Kidney capillary endothelial cell (primary cell): ENCODE measurements at places on chromosomes 3 and 15.

GRCh38 chr15:74889390-74889882 lies 406 bp upstream of the MPI start:
- DNase-seq: peak; percentile 36

GRCh38 chr3:152087153-152087552 lies 181.6 kb upstream of the MBNL1 start:
- DNase-seq: no peak

DNA sequence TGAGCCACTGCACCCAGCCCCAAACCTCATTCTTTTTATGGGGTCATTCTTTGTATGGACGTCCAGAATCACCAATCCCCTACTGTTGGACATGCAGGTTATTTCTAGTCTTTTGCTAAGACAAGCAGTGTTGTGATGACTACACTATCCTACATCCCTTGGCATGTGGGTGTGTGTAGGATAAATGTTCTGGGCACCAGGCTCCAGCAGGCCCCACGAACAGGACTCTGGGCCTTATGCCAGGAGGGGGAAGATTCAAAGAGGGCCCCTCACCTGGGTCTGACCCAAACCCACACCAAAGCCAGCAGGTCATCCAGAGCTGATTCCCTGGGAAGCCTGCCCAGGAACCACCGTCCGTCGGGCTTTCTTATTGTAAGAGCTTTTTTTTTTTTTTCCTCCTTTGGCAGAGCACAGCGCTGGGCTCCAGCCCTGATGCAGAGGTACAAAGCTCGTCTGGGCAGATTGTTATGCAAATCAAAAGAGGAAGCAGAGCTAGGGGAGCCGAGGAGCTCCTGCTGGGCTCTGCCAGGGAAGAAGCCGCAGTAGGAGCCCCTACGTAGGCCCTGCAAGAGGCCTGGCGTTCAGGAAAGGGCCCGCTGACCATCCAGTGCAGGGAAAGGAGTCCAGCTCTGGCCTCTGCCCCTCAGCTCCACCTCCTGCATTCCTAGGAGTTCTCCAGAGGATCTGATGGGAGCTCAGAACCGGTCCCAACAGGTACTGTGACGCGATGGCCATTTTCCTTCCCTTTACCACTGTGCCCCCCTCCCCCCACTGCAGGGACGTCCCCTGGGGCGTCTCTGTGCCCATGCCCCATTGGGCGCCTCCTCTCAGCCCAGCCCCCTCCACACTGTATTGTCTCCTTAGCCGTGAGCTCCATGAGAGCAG lies 29.0 kb upstream of the FURIN start:
- DNase-seq: no peak

GRCh38 chr3:65246561-65246960 lies 558.8 kb upstream of the ADAMTS9 start:
- no peak for DNase-seq

GRCh38 chr3:42569593-42570142 lies 12.1 kb downstream of the SEC22C start:
- no peak for DNase-seq

GRCh38 chr3:184539801-184540435 lies 21.7 kb upstream of the EPHB3 start:
- DNase-seq: no peak

DNA sequence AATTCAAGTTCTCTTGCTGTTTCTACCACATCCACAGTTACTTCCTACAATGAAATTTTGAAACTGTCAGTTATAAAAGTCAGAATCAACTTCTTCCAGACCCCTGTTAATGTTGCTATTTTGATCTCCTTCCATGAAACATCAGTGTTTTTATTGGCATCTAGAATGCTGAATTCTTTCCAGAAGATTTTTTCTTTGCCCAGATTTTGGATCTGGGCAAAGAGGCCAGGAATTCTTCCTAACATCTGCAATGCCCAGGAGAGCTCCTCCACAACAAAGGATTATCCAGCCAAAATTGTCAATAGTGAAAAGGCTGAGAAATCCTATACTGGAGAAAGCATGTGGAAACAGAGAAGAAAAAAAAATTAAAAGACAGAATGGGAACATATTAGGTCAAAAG lies 75.5 kb downstream of the SERPINI1 start:
- DNase-seq: no peak

- peak; percentile 50 for DNase-seq
Measured at GRCh38 chr3:20340324-20340928, 154.4 kb upstream of the SGO1 start.

DNA sequence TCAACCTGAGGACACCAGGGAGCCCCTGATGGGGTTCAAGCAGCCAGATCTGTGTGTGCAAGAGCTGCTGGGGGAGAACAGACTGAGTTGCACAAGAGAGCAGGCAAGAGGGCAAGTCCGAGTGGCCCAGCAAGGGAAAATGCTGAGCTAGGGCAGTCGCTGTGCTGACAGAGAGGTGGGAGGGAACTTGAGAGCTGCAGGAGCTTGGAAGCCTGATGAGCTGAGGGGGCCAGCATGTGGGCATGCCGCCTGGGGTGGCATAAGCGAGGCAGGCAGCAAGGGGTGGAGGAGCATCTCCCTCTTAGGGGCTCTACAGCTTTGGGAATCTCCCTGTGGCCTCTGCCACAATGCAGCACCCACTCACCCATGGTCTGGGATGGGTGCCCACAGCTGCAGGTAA lies 4.7 kb upstream of the CORO2B start:
- no peak for DNase-seq

GRCh38 chr15:39142500-39142899 lies 438.4 kb upstream of the THBS1 start:
- DNase-seq: no peak

DNA sequence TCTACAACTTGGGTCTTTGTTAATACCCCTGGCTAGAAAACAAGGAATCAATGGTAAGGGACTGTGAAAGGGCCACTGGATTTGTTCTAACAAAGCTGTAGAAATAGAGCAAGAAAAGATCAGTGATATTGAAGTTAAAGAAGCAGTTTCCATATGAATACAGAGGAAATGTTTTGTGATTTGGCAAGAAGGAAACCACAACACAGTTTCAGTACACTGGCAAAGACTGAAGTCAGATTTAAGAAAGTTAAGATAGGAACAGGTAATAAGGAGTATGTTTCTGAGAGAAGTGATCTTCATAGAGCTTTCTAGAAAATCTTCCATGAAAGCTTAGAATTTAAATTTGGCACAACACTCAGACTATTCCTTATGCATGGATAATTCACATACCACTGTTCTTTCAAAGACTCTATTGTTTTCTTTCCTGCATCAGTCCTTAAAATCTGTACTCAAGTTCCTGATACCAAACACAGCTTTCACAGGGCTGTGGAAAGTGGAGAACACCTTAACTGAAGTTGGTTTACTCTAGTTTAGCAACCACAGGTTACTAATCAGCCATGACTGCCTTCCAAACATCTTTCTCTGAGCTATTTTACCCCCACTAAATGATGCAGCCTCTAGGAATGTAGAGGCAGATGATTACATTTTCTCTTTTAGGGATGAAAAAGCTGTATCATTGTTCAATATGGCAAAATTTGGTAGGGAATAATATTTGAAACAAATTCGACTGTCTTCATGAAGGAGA lies 32.4 kb upstream of the ALCAM start:
- no peak for DNase-seq

DNA sequence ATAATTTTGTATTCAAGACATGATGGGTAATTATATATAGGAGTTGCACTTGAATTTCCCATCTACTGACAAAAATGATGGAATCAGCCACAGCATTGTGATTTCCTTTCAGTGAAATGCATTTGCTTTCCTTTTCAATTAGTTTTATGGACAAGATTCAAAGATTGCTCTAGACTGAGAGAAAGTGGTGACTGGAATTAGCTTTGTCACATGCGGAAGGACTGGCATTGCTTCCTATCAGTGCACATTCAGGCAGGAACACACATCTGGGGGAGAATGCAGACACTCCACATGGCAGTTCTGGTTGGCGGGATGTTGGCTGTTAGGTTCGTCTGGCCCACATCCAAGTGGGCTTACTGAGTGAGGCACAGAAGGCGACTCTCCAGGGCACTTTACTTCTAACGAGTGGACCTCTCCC lies 399.3 kb upstream of the RGMA start:
- no peak for DNase-seq

GRCh38 chr3:45210308-45211041 lies 15.6 kb downstream of the TMEM158 start:
- peak; percentile 70 for DNase-seq

DNA sequence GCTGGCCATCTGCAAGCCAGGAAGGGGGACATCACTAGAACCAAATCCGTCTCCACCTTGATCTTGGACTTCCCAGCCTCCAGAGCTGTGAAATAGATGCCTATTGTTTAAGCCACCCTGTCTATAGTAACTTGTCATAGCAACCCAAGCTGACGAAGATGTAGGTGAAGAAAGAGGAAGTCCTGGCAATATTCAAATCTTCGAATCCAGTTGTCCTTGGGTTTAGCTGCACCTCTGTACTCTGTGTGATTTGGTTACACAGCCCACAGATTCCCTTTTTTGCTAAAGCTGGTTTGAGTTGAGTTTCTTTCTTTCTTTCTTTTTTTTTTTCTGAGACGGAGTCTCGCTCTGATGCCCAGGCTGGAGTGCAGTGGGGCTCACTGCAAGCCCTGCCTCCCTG lies 68.0 kb upstream of the XCR1 start:
- no peak for DNase-seq

- no peak for DNase-seq
Measured at GRCh38 chr3:45154641-45155147, 8.5 kb upstream of the CDCP1 start.

GRCh38 chr3:141680620-141681389 lies 57.3 kb upstream of the RNF7 start:
- DNase-seq: peak; percentile 96

GRCh38 chr3:141174674-141175073 lies 57.0 kb upstream of the PXYLP1 start:
- DNase-seq: no peak

DNA sequence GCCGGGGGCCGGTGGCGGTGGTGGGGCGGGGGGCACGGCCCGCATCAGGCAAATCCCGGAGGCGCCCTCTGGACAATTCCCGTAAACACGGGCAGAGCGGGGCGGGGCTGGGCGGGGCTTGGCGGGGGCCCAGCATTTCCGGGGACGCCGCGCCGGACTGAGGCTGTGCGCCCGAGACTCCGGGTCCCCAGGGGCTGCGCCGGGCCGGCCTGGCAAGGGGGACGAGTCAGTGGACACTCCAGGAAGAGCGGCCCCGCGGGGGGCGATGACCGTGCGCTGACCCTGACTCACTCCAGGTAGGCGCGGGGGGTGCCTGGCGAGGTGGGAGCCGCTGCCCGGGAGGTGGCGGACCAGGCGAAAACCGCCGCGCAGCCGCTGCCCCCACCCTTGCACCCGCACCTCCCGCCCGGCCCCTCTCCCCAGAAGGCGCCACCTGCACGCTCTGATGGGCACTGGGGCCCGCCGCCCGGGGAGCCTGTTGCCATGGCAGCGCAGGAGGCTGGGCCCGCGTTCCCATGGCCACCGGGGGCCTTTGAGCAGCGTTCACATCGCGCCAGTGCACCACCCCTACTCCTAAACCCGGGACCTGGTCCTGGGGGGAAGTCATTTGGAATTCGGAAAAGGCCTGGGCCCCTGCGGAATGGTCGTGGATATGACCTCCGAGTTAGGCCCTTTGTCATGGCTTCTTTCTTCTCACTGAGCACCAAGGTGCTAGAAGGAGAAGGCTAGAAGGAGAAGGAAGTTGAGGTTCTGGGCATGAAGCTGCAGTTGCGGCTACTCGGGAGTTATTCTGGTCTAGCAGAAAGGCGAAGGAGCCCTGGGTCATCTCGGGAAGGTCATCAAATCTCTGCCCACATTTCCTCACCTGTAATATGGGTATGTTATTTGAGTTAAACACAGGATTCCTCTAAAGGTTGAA lies 16.1 kb upstream of the SEMA4B start:
- no peak for DNase-seq

DNA sequence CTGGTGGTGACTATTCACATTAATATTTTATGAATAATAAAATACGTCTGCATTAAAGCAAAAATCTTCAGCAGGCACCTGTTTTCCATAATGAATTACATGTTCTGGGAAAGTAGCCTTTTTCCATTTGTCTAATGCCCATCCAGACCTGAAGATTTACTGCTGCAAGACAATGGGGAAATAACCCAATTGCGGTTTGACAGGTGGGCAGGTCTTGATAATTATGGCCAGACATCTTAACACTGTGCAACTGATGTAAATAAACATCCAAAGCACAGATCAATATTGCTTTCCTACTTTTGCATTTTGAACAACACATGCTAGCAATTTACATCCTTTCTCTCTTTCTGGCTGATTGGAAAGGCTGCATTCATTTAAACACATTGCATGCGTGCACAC lies 173.9 kb downstream of the MEIS2 start:
- no peak for DNase-seq

- DNase-seq: no peak
Measured at GRCh38 chr3:185929192-185930151, 8.3 kb downstream of the TRA2B start.

GRCh38 chr3:130700541-130700940 lies 46.1 kb downstream of the PIK3R4 start:
- DNase-seq: peak; percentile 83

- DNase-seq: no peak
Measured at GRCh38 chr15:100189319-100189718, 152.5 kb downstream of the ADAMTS17 start.

DNA sequence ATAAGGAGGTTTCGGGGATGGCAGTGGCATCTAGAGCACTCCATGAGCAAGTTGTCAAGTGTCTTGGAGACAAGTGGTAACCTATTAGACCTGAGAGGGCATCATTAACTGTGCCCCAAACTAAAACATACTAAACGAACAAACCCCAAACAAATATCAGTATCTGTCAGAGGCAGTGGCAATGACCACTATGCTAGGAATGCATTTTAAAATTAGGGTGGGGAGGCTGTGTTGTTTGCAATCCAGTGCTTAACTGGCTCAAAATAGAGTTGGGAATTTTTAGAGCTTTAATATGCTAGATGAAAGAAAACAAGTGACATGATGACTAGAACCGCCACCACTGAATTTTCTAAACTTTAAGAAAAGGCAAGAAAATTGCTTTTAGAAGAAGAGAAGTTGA lies 51.8 kb upstream of the TPRG1 start:
- DNase-seq: no peak

GRCh38 chr3:186142393-186142932 lies 33.6 kb upstream of the ETV5 start:
- DNase-seq: no peak

DNA sequence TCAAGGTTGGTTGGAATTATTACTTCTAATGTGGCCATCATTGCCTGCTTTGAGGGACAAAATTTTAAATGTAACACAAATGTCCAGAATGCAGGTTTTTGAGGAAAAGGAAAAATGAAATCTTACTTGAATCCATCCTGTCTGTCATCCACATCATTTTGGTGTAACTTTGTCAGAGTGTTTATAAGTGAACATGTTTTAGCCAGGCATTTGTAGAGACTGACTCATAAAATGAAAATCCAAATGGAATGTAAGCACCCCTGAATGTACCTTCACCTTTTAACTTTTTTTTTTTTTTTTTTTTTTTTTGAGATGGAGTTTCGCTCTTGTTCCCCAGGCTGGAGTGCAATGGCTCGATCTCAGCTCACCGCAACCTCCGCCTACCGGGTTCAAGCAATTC lies 141.8 kb upstream of the BNIP2 start:
- no peak for DNase-seq

DNA sequence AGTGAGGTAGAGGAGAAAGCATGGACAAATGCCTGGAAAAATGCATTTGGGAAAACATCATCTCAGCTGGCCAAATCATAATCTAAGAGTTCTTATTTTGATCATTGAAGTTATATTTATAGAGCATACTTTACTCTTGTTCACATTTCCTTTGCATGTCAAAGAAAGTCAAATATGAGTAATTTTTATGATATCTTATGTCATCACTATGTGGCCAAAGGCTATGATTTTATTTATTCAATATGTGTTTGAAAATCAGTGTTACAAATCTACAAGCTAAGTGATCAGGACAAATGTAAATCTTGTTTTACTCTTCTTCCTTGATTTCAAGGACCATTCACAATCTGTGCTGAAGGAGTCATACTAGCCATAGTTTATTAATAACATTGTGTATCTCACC lies 237.2 kb upstream of the DPH6 start:
- no peak for DNase-seq
